ENCODE measurements at places on chromosomes 7 and 10.

DNA sequence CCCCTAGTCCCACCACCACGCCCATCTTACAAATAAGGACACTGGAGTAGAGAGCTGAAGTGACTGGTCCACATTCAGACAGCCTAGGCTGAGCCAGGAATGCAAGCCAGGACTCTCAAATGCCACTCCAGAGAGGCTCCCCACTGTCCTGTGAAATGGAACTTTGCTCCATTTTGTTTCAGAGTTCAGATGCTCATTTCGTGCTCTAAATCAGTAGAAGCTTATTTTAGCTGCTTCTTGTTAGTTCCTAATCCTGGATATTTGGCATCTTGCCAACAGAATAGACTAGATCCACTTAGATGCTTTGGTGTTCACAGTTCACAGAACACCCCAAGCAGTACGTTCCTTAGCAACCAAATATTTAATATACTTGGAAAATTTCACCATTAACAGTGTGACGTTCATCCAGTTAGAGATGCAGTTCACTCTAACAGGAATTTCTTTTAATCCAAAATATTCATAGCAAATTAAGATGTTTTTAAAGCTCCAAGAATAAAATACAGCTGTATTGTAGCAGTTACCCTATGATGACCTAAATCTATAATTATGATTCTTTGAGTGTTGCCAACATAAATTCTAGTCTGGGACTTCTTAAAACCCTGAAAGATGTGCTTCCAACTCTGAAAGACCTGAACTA is 7.3 kb downstream of the MMP21 start:
- no peak overlapping the region for H3K27ac ChIP-seq
- H3K4me1 ChIP-seq = no peaks in the 10 kb centered on the region
- H3K36me3 ChIP-seq = peaks cover 16% of the 10 kb centered on the region
- H3K27me3 ChIP-seq = peaks cover 2% of the 10 kb centered on the region
- no peak overlapping the region for H3K4me3 ChIP-seq

GRCh38 chr7:1156782-1157535 is 3.0 kb downstream of the ZFAND2A start:
- H3K4me1 ChIP-seq = peaks cover 29% of the 10 kb centered on the region
- no peak overlapping the region for H3K27ac ChIP-seq
- H3K27me3 ChIP-seq = no peaks in the 10 kb centered on the region
- peaks cover 56% of the 10 kb centered on the region for H3K36me3 ChIP-seq
- no peak for DNase-seq

- H3K4me1 ChIP-seq = no peaks in the 10 kb centered on the region
- H3K27ac ChIP-seq = no peak overlapping the region
- no peak overlapping the region for H3K4me3 ChIP-seq
- DNase-seq = no peak
- H3K27me3 ChIP-seq = no peaks in the 10 kb centered on the region
- no peaks in the 10 kb centered on the region for H3K36me3 ChIP-seq
Observed at GRCh38 chr7:41147606-41148485, 555.0 kb downstream of the INHBA start.

- peaks cover 4% of the 10 kb centered on the region for H3K27me3 ChIP-seq
- DNase-seq = no peak
- no peaks in the 10 kb centered on the region for H3K36me3 ChIP-seq
- H3K27ac ChIP-seq = no peak overlapping the region
- no peaks in the 10 kb centered on the region for H3K4me1 ChIP-seq
Observed at GRCh38 chr7:135825406-135825805, 76.8 kb upstream of the FAM180A start.

DNA sequence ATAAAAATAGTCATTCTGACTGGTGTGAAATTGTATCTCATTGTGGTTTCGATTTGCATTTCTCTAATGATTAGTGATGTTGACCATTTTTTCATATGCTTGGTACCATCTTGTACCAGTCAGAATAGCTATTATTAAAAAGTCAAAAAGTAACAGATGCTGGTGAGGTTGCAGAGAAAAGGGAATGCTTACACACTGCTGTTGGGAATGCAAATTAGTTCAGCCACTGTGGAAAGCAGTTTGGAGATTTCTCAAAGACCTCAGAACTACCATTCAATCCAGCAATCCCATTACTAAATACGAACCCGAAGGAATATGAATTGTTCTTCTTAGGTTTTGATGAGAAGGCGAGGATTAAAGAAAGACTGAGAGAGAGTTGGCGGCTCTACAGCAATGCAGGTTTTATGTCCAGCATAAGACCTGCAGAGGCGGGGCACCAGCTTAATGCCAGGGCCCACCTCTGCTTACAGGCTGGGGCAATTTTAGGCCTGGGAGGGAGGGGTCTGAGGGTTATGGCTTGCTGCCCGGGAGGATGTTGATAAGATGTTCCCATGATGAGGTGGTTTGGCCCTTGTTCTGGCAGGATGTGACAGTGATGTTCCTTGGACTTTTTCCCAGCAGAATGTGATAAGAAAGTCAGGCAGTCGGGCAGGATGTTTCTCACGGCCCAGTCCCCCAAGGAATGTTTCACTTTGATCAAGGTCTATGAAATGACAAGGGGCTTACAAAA is 74.4 kb downstream of the MEST start:
- no peak overlapping the region for H3K27ac ChIP-seq
- peaks cover 3% of the 10 kb centered on the region for H3K27me3 ChIP-seq
- no peaks in the 10 kb centered on the region for H3K36me3 ChIP-seq
- H3K4me3 ChIP-seq = no peak overlapping the region
- no peak for DNase-seq

DNA sequence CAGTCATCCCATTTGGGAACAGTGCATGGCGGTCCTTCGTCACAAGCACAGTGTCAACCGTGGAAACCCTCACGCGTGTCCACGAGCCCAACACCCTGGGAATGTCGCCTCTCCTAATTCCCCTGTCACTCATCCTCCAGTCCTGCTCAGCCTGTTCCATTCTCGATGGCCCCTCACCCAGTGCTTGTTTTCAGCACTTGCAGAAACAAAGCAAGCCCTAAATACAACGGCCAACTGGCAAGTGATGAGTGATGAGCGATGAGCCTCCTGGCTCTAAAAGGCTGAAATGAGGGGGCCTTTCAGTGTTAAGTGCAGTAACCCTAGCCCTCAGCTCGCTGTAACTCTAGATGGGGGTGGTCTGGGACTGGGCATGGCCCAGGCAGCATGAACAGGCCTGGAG is 22.6 kb downstream of the NKX2-3 start:
- H3K27ac ChIP-seq = no peak overlapping the region
- H3K4me1 ChIP-seq = peaks cover 3% of the 10 kb centered on the region
- no peak overlapping the region for H3K4me3 ChIP-seq
- no peak for DNase-seq
- H3K36me3 ChIP-seq = no peaks in the 10 kb centered on the region

DNA sequence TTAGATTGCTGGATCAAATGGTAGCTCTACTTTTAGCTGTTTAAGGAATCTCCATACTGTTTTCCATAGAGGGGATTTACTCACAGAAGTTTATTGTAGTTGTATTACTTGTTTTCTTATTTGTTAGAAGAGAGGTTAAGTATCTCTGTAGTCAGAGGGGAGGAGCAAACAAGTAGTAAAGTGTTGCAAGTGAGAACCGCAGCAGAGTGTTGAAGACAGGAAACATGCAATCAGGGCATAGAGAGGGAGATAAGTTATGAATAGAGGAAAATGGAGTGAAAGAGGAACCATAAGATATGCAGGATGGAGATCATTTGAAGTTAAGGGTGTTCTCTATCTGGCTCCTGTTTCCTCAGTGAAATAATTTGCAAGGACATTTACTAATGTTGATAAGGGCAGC is 331.4 kb upstream of the TMEM229A start:
- no peak overlapping the region for H3K27ac ChIP-seq
- no peaks in the 10 kb centered on the region for H3K4me1 ChIP-seq
- no peak overlapping the region for H3K4me3 ChIP-seq

GRCh38 chr10:69813632-69814031 is 11.9 kb downstream of the COL13A1 start:
- DNase-seq = no peak
- H3K4me1 ChIP-seq = no peaks in the 10 kb centered on the region
- no peak overlapping the region for H3K27ac ChIP-seq
- H3K36me3 ChIP-seq = no peaks in the 10 kb centered on the region

GRCh38 chr10:82821043-82821442 is 946.0 kb downstream of the NRG3 start:
- no peaks in the 10 kb centered on the region for H3K4me1 ChIP-seq
- H3K36me3 ChIP-seq = no peaks in the 10 kb centered on the region
- no peak overlapping the region for H3K27ac ChIP-seq
- H3K4me3 ChIP-seq = no peak overlapping the region
- no peak for DNase-seq

GRCh38 chr10:127978481-127978880 is 71.6 kb downstream of the PTPRE start:
- H3K4me1 ChIP-seq = no peaks in the 10 kb centered on the region
- no peak overlapping the region for H3K27ac ChIP-seq
- no peak overlapping the region for H3K4me3 ChIP-seq
- DNase-seq = no peak
- no peaks in the 10 kb centered on the region for H3K36me3 ChIP-seq

- no peaks in the 10 kb centered on the region for H3K27me3 ChIP-seq
- no peak overlapping the region for H3K27ac ChIP-seq
- no peak for DNase-seq
Observed at GRCh38 chr7:137393570-137393969, 50.0 kb upstream of the PTN start.

DNA sequence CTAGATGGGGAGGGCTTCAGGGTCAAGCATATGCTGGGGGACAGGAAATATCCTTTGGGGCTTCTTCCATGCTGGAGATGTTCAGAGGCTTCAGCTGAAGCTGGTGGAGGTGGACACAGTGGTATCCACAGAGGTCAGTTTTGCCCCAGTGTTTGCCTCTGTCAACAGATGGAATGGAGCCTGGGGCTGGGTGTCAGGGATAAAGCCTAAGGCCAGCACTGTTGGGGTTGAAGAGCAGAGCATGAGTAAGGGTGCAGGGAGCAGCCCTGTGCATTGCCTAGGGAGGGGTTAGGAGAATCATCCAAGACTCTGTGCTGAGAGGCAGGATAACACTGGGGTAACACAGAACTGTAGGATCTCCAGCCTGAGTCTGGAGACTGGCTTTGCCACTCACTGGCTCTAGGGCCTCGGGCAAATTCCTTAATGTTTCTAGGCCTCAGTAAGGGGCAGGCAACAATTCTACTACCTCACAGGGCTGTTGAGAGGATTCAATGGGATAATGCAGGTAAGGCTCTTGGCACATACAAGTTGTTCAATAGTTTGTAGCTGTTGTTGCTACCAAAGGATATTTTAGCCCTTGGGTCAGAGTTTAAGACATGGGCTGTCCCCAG is 21.8 kb upstream of the MYL7 start:
- DNase-seq = no peak
- no peaks in the 10 kb centered on the region for H3K4me1 ChIP-seq
- H3K27me3 ChIP-seq = peaks cover 16% of the 10 kb centered on the region
- H3K4me3 ChIP-seq = no peak overlapping the region
- no peaks in the 10 kb centered on the region for H3K36me3 ChIP-seq
- no peak overlapping the region for H3K27ac ChIP-seq

DNA sequence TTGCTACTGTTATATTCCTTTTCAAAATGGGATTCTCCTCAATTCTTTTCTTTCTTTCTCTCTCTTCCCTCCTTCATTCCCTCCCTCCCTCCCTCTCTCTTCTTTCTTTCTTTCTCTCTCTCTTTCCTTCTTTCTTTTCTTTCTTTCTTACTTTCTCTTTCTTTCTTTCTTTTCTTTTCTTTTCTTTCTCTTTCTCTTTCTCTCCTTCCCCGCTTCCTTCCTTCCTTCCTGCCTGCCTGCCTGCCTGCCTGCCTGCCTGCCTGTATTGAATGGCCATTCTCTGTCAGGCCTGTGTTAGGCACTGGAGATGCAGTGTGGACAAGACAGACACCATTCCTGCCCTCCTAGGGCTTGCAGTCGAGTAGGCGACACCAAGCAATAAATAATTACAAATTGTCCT is 11.5 kb downstream of the CNNM1 start:
- no peaks in the 10 kb centered on the region for H3K36me3 ChIP-seq
- H3K27ac ChIP-seq = no peak overlapping the region
- no peaks in the 10 kb centered on the region for H3K27me3 ChIP-seq
- DNase-seq = no peak
- H3K4me1 ChIP-seq = no peaks in the 10 kb centered on the region
- no peak overlapping the region for H3K4me3 ChIP-seq

- peaks cover 2% of the 10 kb centered on the region for H3K4me1 ChIP-seq
- H3K27me3 ChIP-seq = no peaks in the 10 kb centered on the region
- DNase-seq = no peak
- H3K36me3 ChIP-seq = no peaks in the 10 kb centered on the region
- no peak overlapping the region for H3K27ac ChIP-seq
Observed at GRCh38 chr10:12707461-12708185, 293.9 kb downstream of the CCDC3 start.

DNA sequence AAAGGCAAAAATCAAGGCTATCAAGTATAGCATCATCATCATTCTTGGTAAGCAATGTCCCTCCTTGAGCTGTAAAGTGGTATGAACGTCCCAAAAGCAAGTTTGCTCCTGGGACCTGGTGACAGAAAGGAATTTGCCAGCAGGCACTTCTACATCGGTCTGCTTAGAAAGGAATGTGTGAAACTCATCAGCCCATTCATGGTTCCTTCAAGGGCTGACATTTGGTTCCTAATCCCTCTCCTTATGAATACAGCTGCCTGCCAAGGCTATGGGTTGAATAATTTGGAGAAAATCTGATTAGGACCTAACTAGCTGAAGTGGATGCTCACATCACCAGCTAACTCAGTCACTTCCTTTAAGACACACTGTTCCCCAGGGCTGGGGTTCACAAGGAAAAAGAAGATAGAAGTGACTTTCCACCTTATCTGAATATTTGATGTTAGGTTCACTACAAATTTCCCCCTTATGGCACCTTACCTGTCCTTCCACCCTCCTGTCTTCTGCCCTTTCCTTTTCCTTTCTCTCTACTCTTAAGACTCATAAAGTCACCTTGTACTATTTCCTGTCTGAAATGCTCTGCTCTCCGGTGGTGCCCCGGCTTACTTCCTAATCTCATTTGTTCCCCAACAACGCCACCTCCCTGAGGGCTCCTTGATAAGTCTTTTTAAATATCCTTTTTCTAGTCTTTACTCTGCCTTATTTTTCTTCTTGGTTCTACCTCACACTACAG is 187.1 kb downstream of the NPSR1 start:
- no peaks in the 10 kb centered on the region for H3K27me3 ChIP-seq
- no peak overlapping the region for H3K27ac ChIP-seq
- H3K4me1 ChIP-seq = no peaks in the 10 kb centered on the region
- no peaks in the 10 kb centered on the region for H3K36me3 ChIP-seq
- DNase-seq = no peak
- no peak overlapping the region for H3K4me3 ChIP-seq

GRCh38 chr7:4399596-4399995 is 282.5 kb upstream of the FOXK1 start:
- H3K27me3 ChIP-seq = no peaks in the 10 kb centered on the region
- no peak overlapping the region for H3K27ac ChIP-seq
- no peak for DNase-seq
- no peak overlapping the region for H3K4me3 ChIP-seq

GRCh38 chr10:119501690-119502089 is 40.8 kb downstream of the RGS10 start:
- no peak overlapping the region for H3K4me3 ChIP-seq
- peak overlapping the region; percentile 93 for H3K27ac ChIP-seq
- no peak for DNase-seq
- no peaks in the 10 kb centered on the region for H3K27me3 ChIP-seq
- peaks cover 69% of the 10 kb centered on the region for H3K4me1 ChIP-seq
